Mucosa of descending colon (tissue), 3 donors: ENCODE measurements at places on chromosomes 4 and X. TPM values are rescaled to one million over a fixed set of nuclear protein-coding genes. Genes with fewer than 3 reads are reported as not detected.

The SHROOM4 gene
- total RNA-seq: 3.6 TPM

The SSX3 gene
- not detected for total RNA-seq

The ASMT gene
- total RNA-seq: not detected

The TMPRSS11F gene
- not detected for total RNA-seq

DNA sequence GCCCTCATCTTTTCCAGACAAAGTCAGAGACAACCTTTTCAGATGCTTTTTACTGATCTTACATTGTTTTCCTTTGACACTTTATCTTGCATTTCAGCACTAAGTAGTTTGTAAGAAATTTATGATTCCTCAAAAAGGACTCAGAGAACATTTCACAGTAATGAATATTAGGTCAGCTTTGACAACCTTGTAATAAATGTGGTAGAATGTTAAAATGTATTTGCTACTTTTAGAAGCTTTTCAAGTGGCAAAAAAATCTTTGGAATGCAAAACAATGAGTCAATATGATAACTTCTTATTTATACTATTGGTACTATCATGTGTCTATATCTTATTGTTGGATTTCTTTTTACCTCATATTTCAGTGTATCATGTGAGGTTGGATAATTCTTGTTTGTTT is 146.2 kb upstream of the FAT4 start:
- no peak for DNase-seq

GRCh38 chrX:41588271-41588670 is 100.5 kb upstream of the GPR34 start:
- DNase-seq: no peak

GRCh38 chrX:106955004-106955772 is 35.0 kb downstream of the CLDN2 start:
- no peak for DNase-seq

GRCh38 chrX:80423744-80424143 is 3.5 kb downstream of the TENT5D start:
- DNase-seq: no peak

GRCh38 chr4:21656832-21657231 is 291.7 kb downstream of the KCNIP4 start:
- no peak for DNase-seq

DNA sequence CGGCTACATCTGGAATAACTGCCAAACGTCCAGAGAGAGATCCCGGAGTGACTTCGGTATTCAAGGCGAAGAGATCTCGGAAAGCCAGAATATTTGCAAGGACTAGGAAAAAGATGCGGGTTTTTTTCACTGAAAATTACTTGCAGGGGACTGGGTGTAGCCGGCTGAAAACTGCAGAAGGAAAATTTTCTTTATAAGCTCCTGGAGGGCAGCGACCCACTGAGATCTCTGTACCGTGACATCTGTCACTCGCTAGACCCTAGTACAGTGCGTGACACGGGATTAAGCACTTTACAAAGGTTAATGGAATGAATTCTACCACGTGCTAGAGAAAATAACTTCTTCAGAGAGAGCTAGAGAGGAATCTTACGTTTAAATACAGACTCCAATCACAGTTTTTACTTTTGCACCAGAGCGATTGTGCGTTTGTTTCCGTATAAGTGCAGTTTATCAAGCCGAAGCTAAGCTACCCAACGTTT is 1.1 kb upstream of the LCORL start:
- peak; percentile 18 for DNase-seq

GRCh38 chr4:150136036-150136435 is 57.8 kb downstream of the DCLK2 start:
- DNase-seq: no peak

DNA sequence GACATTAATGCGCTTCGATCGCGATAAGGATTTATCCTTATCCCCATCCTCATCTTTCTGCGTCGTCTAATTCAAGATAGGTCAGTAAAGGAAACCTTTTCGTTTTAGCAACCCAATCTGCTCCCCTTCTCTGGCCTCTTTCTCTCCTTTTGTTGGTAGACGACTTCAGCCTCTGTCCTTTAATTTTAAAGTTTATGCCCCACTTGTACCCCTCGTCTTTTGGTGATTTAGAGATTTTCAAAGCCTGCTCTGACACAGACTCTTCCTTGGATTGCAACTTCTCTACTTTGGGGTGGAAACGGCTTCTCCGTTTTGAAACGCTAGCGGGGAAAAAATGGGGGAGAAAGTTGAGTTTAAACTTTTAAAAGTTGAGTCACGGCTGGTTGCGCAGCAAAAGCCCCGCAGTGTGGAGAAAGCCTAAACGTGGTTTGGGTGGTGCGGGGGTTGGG is 528 bp upstream of the FGF2 start:
- no peak for DNase-seq

DNA sequence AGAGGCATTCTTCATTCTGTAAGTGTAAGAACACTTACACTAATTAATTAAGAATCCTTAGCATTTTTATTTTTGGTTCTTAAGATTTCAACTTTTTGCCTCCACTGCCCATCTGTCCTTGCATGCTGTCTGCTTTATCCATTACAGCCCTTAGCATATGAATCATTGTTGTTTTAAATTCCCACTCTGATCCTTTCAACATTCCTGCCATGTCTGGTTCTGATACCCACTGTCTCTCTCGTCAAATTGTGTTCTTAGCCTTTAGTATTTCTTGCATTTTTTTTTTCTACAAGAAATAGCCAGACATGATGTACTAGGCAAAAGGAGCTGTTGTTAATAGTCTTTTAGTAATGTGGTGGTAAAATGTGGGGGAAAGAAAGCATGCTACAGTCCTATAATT is 1360.0 kb downstream of the TECRL start:
- DNase-seq: no peak

- no peak for DNase-seq
Observed at GRCh38 chr4:120777459-120777858, 145.1 kb downstream of the PRDM5 start.
